ENCODE measurements at places on chromosomes 2 and 18.
A peak's percentile ranks its signal among the peaks of the same experiment; 100 is the strongest.

- DNase-seq = no peak
Observed at GRCh38 chr2:47056374-47056773, 98.7 kb downstream of the STPG4 start.

GRCh38 chr2:129002751-129003150, 684.1 kb upstream of the HS6ST1 start:
- no peak for DNase-seq

DNA sequence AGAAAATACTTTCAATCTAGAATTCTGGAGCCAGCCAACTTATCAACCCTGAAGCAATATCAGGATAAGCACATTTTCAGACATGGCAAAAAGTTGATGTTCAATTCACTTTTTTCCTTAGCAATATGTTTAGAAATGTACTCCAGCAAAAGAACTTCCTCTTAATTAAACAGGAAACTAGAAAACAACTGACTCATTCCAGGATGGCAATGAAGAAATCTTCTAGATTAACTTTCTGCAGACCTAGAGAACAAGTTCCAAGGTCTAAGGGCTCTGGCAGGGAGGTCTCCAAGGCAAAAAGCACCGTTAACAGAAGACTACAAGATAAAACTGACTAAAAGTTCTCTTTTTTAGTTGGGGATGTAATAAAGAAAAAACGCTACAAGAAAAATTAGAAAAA, 69.2 kb upstream of the VWC2L start:
- DNase-seq = no peak

DNA sequence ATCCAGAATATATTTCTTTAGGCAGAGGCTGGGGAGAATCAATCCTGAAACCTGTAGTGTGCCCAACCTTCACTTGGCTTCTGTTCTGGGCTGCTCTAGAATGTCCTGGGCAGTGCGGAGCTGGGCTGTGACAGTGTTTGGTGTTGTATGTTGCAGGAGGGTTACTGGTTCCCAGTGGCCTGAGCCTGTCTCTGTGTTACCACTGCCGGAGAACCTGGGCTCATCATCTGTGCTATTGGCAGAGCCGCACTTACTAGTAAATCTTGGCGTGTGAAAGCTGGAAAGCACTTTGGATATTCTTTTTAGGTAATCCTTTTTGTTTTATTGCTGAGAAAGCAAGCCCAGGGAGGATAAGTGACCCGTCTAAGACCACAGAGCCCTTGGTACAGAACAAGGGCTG, 412.9 kb downstream of the SLC4A3 start:
- DNase-seq = no peak

DNA sequence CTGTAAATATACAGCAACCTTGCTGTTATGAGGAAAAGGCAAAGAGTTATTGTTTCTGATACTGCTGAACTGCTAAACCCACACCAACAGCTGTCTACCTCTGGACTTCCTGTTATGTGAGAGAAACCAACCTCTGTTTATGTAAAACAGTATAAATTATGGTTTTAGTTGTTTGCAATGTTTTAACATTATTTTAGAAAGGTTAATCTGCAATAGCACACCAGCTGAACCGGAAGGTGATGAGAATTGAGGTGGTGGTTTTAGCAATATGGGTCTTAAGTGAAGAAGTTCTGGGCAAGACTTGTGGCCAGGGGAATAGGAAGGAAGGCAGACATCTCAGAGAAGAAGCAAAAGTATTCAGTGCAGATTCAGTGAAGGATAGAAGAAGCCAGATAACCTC, 237.8 kb downstream of the PLCL1 start:
- no peak for DNase-seq

DNA sequence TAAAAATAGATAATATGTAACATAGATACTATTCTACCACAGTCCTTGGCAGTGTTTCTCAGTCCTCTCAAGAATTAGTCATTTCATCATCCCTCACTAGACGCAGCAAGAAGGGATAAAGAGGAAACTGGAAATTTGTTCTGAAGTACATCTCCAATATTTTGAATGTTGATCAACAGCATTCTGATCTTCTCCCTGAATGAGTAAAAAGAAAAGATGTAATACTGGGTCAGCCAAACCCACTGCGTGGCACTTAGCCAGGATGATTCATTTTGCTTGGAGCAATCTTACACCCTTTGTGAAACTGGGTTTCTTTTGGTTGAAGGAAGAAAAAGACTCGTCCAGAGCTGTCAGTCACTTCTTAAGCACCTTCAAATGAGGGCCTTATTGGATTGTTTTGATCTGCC, 54.1 kb downstream of the TAF1B start:
- peak; percentile 9 for DNase-seq
